PC-3 (cell line): ENCODE measurements at places on chromosomes 1 and 21. TPM values are rescaled to one million over a fixed set of nuclear protein-coding genes. Genes with fewer than 3 reads are reported as not detected.

The CCDC185 gene
- not detected in 2 replicates for total RNA-seq

DNA sequence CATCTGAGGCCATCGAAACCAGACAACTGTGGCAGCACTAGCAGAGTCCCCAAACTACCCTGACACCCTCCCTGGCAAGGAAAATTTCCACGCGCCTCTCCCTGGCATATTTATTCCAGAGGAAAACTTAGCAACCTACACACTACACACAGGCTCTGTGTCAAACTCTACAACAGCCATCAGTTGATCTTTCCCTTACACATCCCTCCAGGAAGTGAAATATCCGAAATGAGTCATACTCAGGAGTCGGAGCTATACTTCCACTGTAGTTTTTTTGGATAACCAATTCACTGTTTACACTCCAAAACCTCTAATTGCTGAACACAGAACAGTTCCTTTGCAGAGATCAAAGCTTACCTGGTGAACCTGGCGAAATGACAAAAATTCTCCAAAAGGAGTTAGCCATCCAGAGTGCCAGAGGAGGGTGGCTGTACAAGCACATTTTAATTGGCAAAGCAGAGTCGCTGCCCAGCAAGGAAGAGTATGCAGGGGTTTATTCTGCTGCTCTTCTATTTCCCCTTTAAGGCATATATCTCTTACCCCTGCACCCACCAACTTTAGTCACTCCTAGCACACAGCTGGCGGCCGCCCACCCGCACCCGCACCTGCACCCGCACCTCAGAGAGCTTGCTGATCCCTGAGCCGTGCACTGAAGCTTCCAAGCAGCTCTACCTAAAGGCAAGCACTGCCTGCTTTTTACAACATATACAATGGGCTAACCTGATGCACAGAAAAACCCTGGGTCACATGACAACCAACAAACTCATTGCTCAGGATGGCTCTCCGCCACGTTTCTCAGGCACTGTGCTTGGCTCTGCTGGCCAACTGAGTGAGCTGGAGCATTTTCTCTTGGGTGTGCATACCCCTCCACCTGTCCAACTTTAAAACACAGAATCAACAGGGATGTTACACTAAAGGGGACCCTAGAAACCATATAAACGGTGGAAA lies 54.9 kb downstream of the CAPZB start:
- DNase-seq, result peak; percentile 88

DNA sequence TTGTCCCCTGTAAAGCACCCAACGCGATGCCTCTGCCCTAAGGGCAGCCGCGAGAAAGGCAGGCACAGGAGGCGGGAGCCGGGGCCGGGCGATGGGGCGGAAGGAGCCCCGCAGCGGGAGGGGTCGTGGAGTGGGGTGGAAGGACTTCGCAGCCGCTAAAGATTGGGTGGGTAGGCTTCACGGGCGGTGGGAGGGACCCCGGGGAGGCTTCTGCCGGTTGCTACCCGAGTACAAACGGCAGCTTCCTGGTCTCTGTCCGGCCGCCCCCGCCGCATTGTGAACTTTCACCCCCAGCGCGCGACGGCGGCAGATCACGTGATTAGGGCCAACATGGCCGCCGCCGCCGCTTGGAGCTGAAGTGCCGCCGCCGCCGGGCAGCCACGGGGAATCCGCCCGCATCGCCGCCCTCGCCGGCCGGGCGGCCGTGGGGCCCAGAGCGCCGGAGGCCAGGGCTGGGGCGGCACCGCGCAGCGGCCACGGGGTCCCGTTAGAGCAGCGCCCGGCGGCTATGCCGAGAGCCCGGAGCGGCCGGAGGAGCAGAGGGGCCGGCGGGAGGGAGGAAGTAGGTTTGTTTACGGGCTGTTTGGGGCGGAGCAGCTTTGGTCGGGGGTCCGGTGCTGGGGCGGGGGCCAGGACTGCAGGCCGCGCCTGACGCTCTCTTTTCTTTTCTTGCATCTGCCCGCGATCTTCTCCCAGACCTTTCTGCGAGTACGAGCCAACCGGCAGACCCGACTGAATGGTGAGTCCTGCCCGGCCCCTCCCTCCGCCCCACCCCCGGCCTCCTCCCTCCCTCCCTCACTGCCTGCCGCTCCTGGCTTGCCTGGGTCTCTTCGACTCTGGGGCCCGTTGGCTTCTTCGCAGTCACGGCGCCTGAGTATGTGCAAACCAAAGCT lies 42.4 kb downstream of the TMEM53 start:
- peak; percentile 64 for DNase-seq

The SELL gene
- 0.69 and 1.2 TPM in 2 replicates for total RNA-seq

DNA sequence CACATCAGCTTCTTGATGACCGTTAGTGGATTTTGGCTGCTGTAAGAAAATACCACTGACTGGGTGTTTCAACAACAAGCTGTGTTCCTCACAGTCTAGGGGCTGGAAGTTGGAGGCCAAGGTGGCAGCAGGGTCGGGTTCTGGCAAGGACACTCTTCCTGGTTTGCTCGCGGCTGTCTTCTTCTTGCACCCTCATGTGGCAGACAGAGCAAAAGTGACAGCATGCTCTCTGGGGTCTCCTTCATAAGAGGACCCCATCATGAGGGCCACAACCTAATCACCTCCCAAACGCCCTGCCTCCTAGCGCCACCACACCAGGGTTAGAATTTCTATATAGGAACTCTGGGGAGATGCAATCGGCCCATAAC lies 18.6 kb upstream of the TSPEAR start:
- no peak for DNase-seq

The KIRREL1 gene
- total RNA-seq, result 49.8 and 57.1 TPM in 2 replicates

- no peak for DNase-seq
Measured at GRCh38 chr1:101592845-101593244, 356.0 kb downstream of the S1PR1 start.

GRCh38 chr1:115408533-115408932 lies 70.5 kb upstream of the NGF start:
- DNase-seq, result no peak

DNA sequence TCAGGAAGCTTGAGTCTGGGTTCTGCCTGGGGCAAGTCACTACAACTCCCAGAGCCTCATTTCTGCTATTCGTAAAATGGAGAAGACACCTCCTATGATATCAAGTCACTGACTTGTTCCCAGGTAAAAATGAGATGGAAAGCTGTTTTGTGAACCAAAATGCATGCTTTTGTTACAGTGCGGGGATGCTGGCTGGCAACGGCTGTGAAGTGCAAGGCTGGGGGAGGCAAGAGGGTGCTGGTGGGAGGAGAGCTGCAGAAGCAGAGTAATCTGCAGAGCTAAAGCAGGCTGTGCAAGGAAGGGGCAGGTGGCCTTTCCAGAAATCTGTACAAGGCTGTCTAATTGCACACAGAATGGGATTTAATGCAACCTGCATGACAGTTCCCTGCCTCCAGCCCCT lies 150.9 kb downstream of the CNIH3 start:
- DNase-seq, result no peak
